ENCODE measurements at places on chromosomes 2 and 18.

DNA sequence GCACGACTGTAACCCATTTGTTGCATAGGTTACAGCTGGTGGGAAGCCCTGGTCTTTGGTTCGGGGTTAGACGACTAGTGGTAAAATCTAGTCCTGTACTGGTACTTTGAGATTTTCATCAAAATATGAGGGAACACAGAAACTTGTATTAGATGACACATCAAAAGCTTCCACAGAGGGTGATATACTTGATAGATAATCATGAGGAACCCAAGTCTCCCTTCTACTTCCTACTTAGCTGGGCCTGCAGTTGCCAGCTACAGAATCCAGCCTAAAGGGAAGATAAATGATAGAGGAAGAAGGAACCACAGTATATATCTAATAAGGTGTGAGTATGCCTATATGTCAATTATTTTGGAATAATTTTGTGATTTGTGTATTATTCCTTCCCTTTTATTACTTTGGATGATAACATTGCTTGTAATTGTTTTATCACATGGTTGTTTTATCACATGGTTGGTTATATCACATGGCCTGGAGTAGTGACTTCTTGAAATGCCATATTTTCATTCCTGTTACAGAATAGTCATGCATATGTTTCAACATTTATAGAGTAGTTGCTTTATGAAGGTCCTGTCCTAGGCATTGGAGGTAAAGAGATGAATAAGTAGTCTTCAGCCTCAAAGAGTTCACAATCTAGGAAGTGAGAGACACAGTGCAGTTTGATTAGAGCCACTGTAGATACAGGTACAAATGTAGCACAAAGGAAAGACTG is 2.9 kb downstream of the AGPS start:
- no peak for DNase-seq

GRCh38 chr18:4248686-4249085 is 206.4 kb downstream of the DLGAP1 start:
- DNase-seq: no peak

DNA sequence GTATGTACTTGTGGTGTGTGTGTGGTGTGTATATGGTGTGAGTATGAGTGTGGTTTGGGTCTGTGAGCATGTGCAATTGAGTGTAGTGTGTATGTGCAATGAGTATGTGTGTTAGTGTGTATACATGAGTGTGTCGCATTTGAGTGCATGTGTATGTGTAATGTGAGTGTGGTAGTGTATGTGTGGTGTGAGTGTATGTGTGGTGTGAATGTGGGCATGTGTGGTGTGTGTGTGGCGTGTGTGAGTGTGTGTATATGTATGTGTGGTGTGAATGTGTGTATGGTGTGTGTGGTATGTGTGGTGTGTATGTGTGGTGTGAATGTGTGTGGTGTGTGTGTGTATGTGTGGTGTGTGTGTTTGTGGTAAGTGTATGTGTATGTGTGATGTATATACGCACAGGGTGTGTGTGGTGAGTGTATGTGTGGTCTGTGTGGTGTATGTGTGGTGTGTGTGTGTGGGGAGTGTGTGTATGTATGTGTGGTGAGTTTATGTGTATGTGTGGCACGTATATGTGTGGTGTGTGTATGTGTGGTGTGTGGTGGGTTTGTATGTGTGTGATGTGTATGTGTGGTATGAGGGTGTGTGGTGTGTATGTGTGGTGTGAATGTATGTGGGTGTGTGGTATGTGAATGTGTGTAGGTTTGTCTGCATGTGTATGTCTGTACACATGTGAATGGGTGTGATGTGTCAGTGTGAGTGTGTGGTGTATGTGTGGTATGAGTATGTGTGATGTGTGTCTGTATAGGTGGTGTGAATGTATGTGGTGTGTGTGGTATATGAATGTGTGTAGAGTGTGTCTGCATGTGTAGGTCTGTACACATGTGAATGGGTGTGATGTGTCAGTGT is 123.4 kb downstream of the DOCK10 start:
- no peak for DNase-seq

- DNase-seq: no peak
Measured at GRCh38 chr2:241366678-241367077, 10.6 kb downstream of the FARP2 start.

DNA sequence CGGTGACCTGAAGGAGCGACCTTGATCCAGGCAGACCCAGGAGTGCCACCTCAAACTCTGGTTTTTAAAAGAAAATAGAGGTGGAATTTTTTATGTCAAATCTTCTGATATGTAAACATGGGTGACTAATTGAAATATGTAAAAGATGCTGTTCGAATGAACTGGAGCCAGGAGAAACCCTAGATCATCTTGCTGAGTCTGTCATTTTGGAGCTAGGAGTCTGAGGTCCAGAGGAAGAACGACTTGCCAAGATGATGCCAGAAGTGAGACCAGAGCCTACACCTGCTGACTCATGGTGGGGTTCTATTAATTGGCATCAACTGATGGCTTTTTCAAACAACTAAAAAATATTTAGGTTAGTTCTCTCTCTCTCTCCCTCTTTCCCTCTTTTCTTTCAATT is 74.1 kb downstream of the ACAA2 start:
- no peak for DNase-seq

GRCh38 chr2:69817729-69818501 is 11.5 kb upstream of the GMCL1 start:
- no peak for DNase-seq

DNA sequence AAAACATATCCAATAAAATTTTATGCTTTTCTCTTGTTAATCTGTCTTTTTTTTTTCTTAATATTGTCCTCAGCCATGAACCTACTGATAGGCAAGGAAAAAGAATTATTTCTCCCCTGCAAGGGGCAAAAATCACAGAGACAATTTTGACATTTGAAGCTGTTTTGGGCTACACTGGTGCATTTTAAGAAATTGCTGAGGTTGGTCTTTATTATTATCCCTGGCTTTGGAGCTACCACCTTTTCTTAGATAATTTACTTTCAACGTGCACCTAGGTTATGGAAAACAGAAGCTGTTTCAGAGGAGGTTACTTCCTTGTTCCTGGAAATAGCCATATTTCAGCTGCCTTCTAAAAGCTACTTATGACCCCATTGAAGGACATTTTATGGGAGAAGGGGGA is 195.5 kb upstream of the KYNU start:
- no peak for DNase-seq

DNA sequence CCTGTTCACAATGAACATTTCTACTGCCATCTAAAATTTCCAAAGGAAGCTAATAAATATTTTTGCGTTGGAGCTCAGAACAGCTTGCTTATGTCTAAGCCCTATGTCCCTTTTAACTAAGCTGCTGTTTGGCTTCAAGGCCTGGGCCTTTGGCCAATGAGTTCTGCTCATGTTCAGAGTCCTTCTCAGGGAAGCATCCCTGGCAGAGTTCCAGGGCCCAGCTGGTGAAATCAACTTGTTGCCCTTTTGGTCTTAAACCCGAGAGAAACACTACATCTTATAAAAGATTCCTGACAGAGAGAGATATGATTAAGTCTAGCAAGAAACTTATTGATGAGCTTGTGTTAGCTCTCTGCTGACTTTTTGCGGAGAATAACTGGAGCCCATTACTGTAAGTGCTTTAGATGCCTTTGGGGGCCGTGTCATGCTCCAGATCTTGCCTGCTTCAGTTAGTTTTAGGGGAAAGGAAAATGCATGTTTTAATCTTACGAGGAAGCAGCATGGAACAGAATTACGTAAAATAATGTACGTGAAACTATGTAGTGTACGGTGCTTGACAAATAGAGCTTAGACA is 102.5 kb upstream of the NOSTRIN start:
- DNase-seq: no peak
